Activated CD8-positive, alpha-beta memory T cell treated with anti-CD3 and anti-CD28 coated beads, Interleukin-2, amount 50 U/mL, for 4 hours (primary cell): ENCODE measurements at places on chromosomes 6 and 20.

DNA sequence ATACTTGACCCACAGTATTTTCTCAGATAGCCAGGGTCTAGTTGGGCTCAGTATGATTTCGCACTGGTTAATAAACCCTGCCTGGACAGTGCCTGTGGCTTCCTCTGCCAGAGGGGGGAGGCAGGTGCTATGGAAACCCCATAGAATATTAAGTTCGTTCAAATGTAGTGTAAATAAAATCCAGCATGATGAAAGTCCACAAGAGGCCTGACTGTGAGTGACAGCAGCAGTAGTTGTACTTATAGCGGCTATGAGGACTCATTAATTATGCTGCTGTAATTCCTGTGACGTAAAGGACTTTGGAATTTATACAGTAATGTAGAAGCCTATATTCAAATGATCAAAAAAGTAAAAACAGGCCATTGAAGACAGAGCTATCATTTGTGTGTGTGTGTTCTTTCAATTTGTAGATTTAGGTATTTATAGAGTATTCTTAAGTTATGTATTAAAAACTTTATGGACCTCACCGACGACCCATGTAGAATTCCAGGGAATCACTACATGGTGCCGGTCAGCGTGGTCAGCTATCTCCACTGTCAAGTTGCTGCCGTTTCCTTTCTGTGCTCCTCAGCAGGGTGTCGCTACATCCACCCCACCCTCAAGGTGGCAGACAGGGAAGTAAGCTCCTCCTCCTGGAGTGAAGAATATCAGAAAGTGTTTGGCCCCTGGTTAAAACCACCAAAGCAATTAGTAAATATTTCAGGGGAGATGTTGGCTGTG, 10.0 kb downstream of the PYGB start:
- no peak for DNase-seq

DNA sequence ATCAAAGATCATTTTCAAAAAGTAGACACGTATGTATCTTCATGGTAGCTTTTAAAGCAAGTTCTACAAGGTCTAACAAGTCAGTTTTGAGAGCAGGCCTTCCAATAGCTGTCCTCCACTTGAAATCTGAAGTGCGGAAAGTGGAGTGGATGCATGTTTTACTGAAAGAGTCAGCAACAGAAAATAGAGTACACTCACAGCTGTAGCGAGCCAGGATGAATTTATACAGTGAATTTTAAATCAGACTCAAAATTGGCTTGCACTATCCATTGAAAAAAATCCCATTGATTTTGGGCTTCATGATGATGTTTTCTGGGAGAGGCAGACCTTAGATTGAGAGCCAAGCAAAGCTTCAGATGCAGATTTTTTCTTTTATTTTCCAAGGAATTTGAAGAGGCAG, 80.6 kb downstream of the GJA10 start:
- DNase-seq = no peak

- no peak for DNase-seq
Observed at GRCh38 chr20:263701-264100, 6.2 kb downstream of the DEFB132 start.

DNA sequence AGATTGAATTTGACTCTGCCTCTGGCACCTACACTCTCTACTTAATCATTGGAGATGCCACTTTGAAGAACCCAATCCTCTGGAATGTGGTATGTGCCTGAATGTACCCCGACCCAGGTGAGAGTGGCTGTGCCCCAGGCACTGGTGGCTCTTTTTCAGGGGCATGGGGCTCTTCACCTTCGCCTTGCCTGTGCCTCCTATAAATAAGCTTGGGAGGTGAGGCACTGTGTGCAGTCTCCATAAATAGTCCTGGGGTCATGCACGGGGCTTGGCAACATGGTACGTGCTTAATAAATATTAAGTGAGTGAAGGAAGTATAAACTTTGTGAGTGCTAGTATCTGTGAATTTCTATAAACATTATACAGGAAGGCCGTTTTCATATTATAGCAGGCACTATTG, 33.0 kb downstream of the GHRH start:
- DNase-seq = no peak

GRCh38 chr6:93701526-93701925, 282.2 kb upstream of the EPHA7 start:
- DNase-seq = no peak

DNA sequence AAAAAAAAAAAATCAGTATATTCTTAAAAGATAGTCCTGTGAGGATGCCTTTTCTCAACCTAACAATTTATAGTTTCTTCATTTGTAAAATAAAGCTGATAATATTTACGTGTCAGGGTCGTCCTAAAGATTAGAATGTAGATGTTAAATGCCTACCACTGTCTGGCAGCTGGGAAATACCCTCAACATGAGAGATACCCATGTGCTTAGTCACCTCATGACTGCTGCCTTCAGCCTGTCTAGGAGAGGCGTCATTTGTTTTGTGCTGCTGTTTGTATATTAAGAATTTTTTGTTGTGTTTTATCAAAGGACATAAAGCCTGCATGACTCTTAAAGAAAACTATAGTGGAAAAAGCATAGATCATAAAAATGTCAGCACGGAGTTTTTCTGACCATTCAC, 9.5 kb downstream of the FAM120B start:
- no peak for DNase-seq

DNA sequence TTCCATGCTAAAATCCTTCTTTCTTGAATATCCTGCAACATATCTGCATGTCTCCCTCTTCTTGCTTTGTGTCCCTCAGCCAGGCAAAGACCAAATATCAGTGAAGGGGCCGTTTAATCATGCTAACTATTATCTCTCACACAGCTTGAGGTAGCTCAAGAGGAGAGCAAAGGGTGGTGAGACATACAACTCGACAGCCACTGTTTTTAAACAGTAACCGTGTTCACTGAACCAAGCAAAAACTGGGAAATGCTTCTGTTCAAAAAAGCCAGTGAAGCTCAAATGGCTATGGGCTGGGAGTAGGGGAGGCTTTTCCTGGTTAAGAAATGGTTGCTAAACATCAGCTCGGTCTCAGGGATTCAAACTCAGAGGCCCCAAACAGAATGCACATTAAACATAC, 83.4 kb downstream of the MAP7 start:
- DNase-seq = no peak

- no peak for DNase-seq
Observed at GRCh38 chr20:37579106-37579505, 51.4 kb upstream of the BLCAP start.

GRCh38 chr6:108777536-108777935, 70.7 kb upstream of the ARMC2 start:
- DNase-seq = no peak

- DNase-seq = no peak
Observed at GRCh38 chr6:132400883-132401617, at the start of gene MOXD1. TSS of gene MOXD1 (minus strand) at chr6:132401475. CDS start at chr6:132401426, 49 bp downstream.

- no peak for DNase-seq
Observed at GRCh38 chr20:47506335-47506734, 4.6 kb downstream of the NCOA3 start.

DNA sequence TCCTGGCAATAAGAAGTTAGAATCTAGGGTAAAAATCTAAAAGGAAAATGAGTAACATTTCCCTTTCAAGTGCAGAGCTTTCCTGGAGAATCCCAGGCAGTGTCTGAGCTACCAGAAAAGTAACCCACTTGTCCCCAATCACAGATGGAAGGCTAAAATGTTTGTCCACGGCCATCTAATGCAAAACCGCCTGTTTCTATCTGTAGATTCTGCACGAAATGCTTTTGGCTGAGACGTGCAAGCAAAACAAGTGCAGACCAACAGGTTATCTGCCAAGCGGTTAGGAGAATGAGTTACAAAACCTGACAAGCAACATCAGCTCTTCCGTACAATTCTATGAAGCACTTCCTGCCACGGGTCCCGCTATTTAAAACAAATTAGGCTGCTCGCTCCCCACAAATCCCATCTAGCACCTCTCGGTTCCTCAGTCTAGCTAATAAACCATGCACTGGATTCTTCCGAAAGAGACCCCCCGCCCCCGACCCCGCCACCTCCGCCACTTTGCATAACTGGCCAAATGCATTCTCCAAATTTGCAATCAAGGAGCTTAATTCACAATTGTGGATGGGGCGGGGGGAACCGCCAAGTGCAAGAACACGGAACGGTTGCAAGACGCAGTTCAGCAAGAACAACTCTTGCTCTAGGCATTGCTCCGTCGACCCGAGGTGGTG, 1.4 kb downstream of the ELOVL5 start:
- DNase-seq = no peak
